ENCODE measurements at places on chromosomes 16 and 17. TPM values are rescaled to one million over a fixed set of nuclear protein-coding genes. Genes with fewer than 3 reads are reported as not detected.

FBXL16 gene
- total RNA-seq, result 16.2 TPM

SGCA gene
- 0.54 TPM for total RNA-seq

RAC3 gene
- total RNA-seq, result 37.7 TPM

SETD1A gene
- total RNA-seq, result 19.5 TPM

AKAP1 gene
- total RNA-seq, result 55.6 TPM

TMC7 gene
- total RNA-seq, result 6.2 TPM

DDX5 gene
- 713 TPM for total RNA-seq

PRR29 gene
- 0.31 TPM for total RNA-seq

KCNJ16 gene
- total RNA-seq, result 0.25 TPM

EPN2 gene
- 45.8 TPM for total RNA-seq

KRTAP2-3 gene
- not detected for total RNA-seq

TOP3A gene
- total RNA-seq, result 37.2 TPM

SPN gene
- total RNA-seq, result not detected

CBFB gene
- total RNA-seq, result 61.8 TPM

TIMP2 gene
- total RNA-seq, result 234 TPM

GNG13 gene
- not detected for total RNA-seq

MEIOC gene
- total RNA-seq, result 1.8 TPM

SLC46A1 gene
- 19.7 TPM for total RNA-seq

CCL1 gene
- total RNA-seq, result not detected

GPRC5B gene
- total RNA-seq, result 40.4 TPM

TSPOAP1 gene
- total RNA-seq, result not detected

GCGR gene
- total RNA-seq, result 0.08 TPM

PTGES3L gene
- 0.77 TPM for total RNA-seq

All from A549 treated with dexamethasone at 1 μM for 4 hours (cell line).